A549 (cell line): ENCODE measurements at places on chromosomes 13 and 19. TPM values are rescaled to one million over a fixed set of nuclear protein-coding genes. Genes with fewer than 3 reads are reported as not detected.
A peak's percentile ranks its signal among the peaks of the same experiment; 100 is the strongest.

DNA sequence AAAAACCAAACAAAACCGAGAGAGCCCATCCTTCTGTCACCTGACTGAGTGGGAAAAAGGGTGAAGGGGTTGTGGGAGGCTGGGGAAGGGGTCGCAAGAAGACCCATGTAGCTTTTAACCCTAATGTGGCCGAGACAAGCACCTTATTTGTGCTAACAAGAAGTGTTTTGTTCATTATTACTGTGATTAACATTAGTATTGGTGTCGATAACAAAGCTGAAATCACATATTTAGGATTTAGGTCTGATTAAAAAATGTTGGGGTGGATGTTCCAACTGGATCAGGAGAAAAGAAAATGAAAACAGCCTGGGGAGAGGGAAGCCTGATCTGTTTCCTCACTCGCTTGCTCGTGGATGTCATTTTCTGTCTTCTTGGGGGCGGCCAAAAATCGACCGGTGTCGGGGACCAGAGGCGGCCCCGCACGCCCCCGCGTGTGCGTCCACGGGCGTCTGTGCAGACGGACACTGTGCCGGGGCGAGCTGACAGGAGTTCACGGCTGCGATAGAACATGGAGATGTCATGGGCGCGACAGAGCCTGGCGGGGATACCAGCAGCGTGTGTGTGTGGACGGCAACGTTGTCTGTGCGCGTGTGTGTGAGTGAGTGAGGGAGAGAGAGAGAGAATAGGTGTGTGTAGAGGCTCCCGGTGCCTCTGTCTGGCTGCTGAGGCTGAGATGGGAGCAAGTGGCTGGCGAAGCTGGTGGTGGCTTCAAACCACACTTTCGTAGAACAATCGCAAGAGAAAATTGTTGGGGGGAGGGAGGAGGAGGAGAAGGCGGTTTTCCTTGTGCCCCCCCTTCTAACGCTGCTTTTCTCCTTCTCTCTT, 29.1 kb downstream of the NFIX start:
- no peak for DNase-seq

DNA sequence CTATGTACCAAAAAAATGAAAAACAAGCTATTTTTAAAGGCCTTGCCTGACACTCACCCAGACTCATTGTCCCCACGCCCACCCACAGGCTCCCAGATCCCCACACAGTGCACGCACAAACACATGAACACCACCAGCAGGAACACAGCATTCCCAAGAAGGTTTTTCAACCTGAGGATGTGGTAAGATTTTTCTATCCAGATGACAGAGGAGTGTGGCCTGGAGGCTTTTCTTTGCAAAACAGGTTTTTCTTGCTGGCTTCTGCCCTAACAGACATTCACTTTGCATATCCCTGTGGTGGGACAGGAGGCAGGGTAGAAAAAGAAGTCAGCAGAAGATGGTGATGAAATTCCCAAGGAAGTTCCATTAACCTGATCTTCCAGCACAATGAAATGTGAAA, 97.8 kb downstream of the KLF12 start:
- no peak for DNase-seq

- no peak for DNase-seq
These were observed 33.0 kb downstream of the CYSLTR2 start for GRCh38 chr13:48686636-48687210.

GRCh38 chr13:99963816-99964339, 7.7 kb downstream of the ZIC5 start:
- no peak for DNase-seq

Gene DCLK1
- 0.20 to 0.25 TPM (median 0.21 TPM) in 3 replicates for polyA plus RNA-seq

- DNase-seq, result no peak
These were observed 1394.3 kb upstream of the SLC10A2 start for GRCh38 chr13:104460554-104460953.

DNA sequence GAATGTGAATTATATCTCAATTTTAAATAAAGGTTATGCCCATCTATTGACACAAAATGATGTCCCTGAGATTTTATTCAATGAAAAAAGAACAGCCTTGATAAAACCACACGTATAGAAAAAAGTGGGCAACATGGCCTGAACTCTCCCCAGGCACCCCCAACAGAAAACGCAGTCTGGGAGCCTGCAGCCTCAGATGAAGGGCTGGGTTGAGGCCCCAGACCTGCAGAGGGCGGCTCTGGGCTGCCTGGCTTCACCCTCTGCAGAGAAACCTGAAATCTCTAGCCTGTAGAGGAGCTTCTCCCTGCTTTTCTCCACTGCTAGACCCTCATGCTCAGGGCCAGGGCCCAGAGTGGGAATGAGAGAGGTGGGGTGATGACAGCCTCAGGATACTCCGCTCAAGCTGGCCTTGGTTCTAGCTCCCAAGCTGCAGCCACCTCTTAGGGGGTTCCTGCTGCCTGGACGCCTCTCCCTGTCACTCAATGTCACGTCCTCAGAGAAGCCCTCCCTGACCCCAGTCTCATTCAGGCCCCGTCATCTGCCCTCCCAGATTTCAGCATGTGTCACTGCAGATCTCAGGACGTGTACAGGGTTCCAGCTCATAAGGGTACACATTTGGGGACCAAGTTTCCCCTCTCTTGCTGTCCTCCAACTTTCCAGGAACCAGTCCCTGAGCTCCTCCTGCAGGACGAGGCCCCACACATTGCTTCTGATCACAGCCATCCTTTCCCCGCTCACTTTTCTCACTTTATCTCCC, 1.8 kb downstream of the MBD3 start:
- peak; percentile 33 for DNase-seq

DNA sequence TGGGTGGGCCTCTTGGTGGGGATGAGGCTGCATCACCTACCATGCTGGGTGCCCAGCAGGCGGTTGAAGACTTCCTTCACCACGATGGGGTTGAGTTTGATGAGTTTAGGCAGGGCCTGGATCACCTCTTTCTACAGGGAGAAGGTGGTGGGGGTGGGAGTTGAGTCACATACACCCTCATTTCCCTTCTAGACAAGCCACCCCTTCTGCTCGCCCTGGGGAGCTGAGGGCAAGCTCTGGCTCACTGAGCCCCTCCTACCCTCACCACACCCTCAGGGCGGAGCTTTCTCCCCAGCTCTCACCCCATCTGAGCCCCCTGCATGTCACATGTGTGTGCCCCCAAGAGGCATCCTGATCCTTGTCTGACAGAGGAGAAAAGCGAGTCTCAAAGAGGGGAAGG, 7.6 kb upstream of the RSPH6A start:
- DNase-seq, result no peak

- no peak for DNase-seq
These were observed 102.2 kb upstream of the PEG3 start for GRCh38 chr19:56942756-56943155.

GRCh38 chr19:17021793-17022590, 4.6 kb downstream of the CPAMD8 start:
- no peak for DNase-seq

DNA sequence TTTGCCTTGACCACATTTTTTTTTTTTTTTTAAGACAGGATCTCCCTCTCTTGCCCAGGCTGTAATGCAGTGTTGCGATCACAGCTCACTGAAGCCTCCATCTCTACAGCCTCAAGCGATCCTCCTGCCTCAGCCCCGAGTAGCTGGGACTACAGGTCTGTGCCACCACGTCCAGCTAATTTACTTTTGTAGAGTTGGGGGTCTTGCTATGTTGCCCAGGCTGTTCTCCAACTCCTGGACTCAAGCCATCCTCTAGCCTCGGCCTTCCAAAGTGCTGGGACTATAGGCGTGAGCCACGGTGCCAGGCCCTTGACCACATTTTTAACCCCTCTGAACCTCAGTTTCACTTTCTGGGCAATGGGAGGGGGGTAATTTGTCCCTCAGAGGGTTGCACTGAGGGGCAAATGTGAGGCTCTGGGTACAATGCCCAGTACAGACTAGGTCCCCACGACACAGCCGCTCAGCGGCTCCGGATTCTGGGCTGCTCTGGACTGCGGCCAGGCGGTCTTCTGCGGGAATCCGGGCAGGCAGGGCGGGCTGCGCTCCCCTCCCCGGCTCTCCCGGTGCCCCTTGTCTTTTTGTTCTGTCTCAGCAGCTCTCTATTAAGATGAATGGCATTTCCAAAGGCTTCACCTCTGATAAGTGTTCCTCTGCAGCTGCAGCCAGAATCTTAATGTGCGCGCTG, 3.8 kb upstream of the ALOX5AP start:
- DNase-seq, result no peak

- DNase-seq, result no peak
These were observed 1445.9 kb downstream of the PCDH9 start for GRCh38 chr13:65784088-65784816.

Gene MYO1F
- polyA plus RNA-seq, result 0.17 to 0.24 TPM (median 0.23 TPM) in 3 replicates

Gene CGB1
- polyA plus RNA-seq, result 0.13 TPM in 1 of 3 replicates, not detected in the others

DNA sequence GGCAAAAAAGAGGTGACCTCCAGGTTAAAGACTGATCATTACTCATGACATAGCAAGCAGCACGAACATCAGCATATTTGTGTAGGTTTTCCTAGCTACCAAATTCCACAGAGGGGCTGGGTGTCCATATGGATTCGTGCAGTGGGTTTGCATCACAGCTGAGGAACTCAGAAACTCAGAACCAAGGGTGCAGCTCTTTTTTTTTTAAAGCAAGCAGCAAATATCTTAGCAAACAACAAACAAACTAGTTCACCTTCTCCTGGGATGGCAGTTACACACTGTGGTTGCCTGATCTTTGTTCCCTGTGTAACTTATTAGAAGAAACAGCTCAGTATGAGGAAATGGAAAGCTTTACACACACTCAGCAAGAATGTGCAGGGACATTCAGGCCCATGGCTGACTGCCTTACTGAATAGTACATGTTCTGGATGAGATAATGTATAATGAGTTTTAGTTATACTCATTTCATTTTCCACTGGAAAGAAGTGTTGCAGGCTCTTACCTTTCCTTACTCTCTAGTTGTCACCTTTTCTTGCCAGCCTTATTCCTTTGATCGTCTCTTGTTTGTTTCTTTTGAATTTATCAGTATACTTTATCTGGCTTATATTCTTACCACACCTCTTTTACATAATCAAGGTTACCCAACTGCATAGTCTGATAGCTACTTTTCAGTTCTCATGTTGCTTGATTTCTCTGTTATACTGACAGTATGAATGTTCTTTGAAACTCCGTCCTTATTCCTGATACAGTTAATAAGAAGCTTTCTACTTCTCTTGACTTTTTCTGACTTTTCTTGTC, 4.3 kb downstream of the NDFIP2 start:
- peak; percentile 87 for DNase-seq

DNA sequence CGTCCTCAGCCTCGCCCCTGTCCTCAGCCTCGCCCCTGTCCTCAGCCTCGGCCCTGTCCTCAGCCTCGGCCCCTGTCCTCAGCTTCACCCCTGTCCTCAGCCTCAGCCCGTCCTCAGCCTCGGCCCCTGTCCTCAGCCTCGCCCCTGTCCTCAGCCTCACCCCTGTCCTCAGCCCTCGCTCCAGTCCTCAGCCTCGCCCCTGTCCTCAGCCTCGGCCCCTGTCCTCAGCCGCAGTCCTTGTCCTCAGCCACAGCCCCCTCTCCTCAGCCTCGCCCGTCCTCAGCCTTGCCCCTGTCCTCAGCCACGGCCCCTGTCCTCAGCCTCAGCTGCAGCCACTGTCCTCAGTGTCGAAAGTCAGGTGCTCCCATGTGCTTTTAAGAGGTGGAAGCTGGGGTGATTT, 10.5 kb downstream of the C13orf46 start:
- no peak for DNase-seq

GRCh38 chr13:51523082-51523518, 61.2 kb upstream of the WDFY2 start:
- DNase-seq, result peak; percentile 76

DNA sequence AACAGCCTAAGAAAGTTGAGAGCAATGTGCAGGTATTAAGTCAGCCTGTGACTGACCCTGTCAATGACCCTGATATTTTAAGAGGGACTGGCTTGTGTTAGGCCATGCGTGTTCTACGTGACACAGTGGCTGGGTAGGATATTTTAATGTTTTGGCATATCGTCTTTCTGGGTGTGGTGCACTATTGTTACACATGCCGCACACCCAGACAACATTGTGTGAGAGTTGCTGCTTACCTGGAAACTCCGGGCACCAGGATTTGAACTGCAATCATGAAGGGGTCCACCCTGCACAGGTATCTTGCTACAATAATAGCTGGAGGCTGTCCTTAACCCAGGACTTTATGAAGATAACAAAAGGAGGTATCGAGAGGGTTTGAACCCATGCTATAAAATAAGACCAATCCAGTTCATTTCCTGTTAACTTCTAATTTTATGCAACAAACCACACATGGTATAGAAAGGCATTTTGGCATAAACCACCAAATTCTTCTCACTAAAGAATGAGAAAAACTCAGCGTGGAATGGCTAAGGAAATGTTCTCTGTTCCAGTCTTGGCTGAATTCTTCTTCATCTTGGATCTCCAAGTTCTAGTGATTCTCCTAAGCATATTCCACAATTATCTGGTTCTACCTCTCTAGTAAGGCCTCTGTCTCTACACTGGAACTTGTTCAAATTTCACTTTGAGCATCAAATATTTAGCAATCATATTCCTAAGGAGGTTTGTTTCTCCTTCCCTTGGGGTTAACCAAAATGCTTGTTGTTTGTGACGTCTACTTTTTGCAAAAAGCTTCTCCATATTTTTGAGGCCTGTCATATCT, 38.7 kb upstream of the POMP start:
- no peak for DNase-seq

- DNase-seq, result no peak
These were observed 706 bp downstream of the SERP2 start for GRCh38 chr13:44374348-44374712.

- no peak for DNase-seq
These were observed 9.5 kb upstream of the WTIP start for GRCh38 chr19:34471906-34472700.

DNA sequence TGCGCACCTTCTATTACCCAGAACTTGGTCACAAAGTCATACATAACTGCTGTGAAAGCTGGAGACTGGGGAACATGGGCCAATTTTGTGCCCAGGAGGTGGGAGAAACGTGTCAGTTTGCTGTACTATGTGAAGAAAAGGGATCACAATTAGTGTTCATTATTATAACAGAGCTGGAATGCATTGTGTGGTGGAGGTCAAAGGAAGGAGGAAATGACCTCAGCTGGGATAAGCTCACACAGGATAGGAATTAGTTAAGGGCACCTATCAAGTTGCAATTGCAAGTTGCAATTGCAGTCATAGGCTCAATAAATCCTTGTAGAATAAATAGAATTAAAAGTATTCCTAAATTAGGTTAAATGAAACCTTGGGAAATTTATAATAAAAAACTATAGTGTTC, 103.9 kb upstream of the OBI1 start:
- no peak for DNase-seq

GRCh38 chr19:29783627-29784190, 28.1 kb upstream of the CCNE1 start:
- no peak for DNase-seq

GRCh38 chr19:1000095-1000494, at the start of gene GRIN3B:
TSS of gene GRIN3B (plus strand) at chr19:1000419. CDS start at chr19:1000438, 19 bp downstream.
- peak; percentile 81 for DNase-seq

Gene ZNF134
- 8.3 to 9.2 TPM (median 9.1 TPM) in 3 replicates for polyA plus RNA-seq

DNA sequence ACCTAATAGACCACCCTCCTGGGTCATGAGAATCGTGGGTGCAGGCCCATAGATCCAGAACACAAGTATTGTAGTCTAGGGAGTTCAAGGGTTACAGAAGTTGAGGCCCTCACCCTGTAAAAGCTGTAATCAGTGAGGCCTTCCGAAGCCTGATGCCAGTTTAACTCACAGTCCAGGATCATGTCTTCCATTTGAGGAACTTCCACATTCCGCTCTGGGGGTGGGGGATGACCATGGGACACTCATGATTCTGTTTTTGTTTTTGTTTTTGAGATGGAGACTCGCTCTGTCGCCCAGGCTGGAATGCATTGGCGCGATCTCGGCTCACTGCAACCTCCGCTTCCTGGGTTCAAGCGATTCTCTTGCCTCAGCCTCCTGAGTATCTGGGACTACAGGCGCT, 1.7 kb upstream of the RASIP1 start:
- DNase-seq, result no peak
